Activated naive CD4-positive, alpha-beta T cell (primary cell): ENCODE measurements at places on chromosomes 5 and 9.

DNA sequence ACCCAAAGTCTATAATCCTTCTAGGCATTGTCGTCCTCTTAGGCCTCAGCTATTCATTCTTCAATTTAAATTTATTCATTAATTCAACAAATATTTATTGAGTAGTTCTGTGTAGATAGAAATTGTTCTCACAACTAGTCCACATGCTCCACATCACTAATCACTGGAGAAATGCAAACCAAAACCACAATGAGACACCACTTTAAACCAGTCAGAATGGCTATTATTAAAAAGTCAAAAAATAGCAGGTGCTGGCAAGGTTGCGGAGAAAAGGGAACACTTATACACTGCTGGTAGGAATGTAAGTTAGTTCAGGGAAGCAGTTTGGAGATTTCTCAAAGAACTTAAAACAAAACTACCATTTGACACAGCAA is 51.1 kb upstream of the TNFSF15 start:
- DNase-seq = no peak

GRCh38 chr5:159732220-159732619 is 184.1 kb upstream of the ADRA1B start:
- DNase-seq = no peak

GRCh38 chr9:99037769-99038483 is 67.0 kb upstream of the TGFBR1 start:
- no peak for DNase-seq

DNA sequence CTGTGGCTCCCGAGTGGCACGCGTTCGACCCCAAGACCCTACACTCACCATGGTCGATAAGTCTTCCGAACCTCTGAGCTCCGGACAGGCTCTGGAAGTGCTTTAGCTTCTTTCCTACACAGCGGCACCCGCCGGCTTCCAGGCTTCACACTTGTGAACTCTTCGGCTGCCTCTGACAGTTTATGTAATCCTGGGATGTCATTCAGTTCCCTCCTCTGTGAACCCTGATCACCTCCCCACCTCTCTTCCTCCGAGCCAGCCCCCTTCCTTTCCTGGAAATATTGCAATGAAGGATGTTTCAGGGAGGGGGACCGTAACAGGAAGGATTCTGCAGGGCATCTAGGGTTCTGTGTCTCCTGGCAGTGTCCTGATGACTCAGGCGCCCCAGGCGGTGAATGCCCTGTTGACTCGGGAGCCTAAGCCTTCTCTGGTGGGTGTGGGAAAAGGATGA is at the start of gene CD14:
TSS of gene CD14 (minus strand) at position 155 of the 451 bp plus-strand sequence. CDS start at position 51, 104 bp downstream.
- no peak for DNase-seq

DNA sequence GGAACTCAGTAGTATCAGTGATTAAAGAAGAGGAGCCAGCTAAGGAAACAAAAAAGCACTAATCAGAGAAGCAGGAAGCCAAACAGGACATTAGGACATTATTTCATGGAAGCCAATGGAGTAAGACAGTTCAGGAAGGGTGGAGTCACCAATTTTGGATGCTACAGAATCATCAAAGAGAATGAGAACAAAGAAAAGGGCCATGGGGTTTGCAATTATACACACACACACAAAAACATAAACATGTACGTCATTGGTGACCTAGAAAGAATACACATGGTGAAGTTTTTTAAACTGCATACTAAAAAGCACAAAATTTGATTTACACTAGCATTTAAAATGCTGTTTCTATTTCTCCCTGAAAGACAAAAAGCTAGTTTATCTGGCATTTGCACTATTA is 96.8 kb upstream of the MRPS30 start:
- DNase-seq = no peak

GRCh38 chr5:1952444-1953099 is 69.8 kb upstream of the IRX4 start:
- DNase-seq = no peak

GRCh38 chr9:137241490-137242268 is 592 bp downstream of the TUBB4B start:
- DNase-seq = peak; percentile 50

DNA sequence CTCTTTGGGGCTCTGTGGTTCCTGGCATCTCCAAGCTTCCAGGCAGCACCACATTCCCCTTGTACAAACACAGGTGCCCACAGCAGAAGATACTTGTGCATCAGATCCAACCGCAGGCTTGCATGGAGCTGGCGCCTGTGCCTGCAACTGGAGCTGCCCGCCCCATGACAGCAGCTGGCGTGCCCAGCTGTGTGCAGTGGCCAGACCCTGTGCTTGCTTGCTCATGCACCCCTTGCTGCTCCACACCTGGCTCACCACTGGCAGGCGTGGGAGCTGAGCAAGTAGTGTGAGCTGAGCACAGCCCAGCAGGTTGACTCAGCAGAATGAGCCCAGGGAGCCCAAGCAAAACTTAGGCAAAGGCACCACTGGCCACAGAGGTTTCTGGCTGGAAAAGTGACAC is 84.4 kb upstream of the STARD4 start:
- no peak for DNase-seq

GRCh38 chr9:137077010-137077747 is at the start of gene UAP1L1:
Gene UAP1L1, plus strand, starts transcription at chr9:137077517. Its CDS starts 16 bp downstream, at chr9:137077533.
- peak; percentile 39 for DNase-seq

- DNase-seq = no peak
These were observed 219.4 kb upstream of the TLE4 start for GRCh38 chr9:79352322-79352721.

DNA sequence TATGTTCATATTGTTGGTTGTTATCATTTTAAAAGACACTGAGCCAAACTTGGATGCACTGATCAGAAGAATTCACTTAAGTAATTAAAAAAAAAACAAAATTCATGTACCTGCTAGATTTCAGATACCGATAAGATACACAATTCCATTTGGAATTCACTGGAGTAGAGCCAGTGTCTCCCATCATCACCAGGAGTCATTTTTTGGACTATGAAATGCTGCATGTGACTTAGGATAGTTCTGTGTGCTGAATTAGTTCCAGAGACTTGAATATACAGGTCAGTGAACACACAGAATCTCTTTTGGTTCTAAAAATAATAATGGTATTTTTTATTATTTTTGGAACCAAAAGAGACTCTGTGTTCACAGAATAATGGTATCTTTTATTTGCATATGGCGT is 482.6 kb upstream of the PIK3R1 start:
- no peak for DNase-seq

GRCh38 chr5:80805038-80805437 is 150.3 kb upstream of the DHFR start:
- no peak for DNase-seq

GRCh38 chr5:82222597-82223574 is 55.3 kb downstream of the RPS23 start:
- DNase-seq = no peak

- no peak for DNase-seq
These were observed 67.5 kb upstream of the PIK3R1 start for GRCh38 chr5:68148096-68148495.

DNA sequence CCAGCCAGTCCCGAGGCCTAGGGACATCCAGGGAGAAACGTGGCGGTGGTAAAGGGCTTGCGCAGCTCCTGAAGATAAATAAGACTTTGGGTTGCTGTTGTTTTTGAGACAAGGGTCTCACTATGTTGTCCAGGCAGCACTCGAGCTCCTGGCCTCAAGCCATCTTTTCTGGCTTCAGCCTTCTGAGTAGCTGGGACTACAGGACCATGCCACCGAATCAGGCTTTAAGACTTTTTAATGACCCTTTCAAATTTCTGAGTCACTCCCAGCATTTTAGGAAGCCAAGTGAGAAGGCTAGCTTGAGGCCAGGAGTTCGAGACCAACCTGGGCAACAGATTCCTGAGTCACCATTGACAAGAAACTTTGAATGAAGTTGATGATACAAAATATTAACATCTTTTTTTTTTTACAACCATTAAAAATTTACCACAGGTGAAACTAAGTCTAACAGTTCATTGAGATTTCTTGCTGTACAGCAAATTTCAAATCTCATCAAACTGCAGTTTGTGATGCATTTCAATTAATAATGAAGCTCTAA is 817 bp upstream of the GNE start:
- DNase-seq = no peak

GRCh38 chr9:72203205-72203803 is 54.1 kb downstream of the GDA start:
- no peak for DNase-seq

- DNase-seq = no peak
These were observed 96.2 kb downstream of the HSPA4 start for GRCh38 chr5:133147815-133148567.

- peak; percentile 49 for DNase-seq
These were observed 15.0 kb downstream of the GLIPR2 start for GRCh38 chr9:36151316-36152210.

GRCh38 chr5:23718564-23718963 is 211.2 kb downstream of the PRDM9 start:
- DNase-seq = no peak

DNA sequence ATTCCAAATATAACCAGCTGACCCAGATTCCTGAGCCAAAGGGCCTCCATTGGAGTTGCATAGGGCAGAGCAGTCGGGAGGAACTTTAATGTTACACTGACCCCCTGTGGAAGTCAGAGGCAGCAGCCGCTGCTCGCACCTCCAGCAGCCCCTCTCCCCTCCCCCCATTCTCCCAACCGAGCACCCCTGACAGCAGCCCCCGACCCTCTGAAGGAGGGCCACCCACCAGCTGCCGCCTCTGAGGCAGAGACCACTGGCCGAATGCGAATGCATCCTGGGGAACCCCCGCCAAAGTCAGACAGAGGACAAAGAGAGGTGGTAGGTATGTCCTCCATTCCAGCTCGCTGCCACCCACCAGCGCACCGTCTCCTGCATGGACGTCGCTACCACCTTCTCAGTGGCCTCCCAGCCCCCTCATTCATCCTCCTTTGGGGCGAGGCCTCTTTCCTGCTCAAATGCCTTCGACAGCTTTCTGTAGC is 231.0 kb downstream of the CDK5RAP2 start:
- no peak for DNase-seq

DNA sequence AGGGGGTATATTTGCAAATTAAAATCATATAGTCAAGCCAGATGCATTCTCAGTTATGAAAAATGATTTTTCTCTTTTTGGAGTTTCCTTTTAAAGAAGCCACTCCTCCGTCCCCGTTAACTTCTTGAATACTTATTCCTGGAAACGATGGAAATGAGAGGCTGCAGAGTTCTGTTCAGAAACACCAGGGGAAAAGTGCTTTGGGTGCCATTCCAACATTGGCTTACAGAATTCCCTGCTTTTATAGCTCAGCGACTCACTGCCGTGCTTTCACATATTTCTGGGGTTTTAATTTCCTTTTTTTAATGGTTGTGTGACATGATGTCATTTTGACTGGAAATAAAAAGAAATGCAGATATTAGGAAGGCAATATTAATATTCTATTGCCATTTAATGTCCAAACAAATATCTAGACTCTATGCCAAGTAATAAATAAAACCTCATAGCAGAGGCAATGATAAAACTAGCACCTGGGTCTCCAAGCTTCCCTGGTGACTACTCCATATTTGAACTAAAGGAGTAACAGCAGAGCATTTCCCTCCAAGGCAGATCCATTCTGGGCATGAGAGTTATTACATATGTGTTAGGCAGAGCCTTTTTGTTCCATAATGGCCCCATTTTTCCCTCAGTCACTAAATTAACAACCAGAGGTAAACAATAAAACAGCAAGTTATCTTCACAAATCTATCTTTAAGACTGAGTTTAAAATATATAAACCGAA is 363.4 kb downstream of the EBF1 start:
- no peak for DNase-seq

GRCh38 chr9:127336086-127336485 is 60.9 kb upstream of the SLC2A8 start:
- DNase-seq = no peak

DNA sequence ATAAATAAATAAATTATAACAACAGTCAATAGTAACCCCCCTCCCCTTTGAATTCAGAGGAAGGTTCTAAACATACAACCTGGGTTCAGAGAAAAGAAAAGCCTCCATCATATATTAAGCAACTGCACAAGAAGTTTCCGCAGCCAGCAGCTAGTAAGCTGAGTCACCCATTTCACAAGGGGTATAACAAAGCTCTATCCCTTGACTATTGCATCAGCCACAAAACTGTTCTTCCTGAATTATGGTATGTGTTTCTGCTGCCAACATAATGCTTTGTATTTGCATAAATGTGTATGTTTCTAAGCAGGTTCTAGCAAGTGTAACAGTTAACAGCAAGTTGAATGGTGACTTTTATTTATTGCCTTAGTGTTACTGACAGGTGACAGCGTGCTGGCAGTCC is 6.8 kb upstream of the CEP120 start:
- DNase-seq = no peak

- no peak for DNase-seq
These were observed 26.4 kb upstream of the F2R start for GRCh38 chr5:76689321-76690036.

GRCh38 chr5:67381236-67381880 is 184.8 kb upstream of the CD180 start:
- DNase-seq = no peak

GRCh38 chr9:26216702-26217101 is 538.5 kb upstream of the TUSC1 start:
- DNase-seq = no peak

DNA sequence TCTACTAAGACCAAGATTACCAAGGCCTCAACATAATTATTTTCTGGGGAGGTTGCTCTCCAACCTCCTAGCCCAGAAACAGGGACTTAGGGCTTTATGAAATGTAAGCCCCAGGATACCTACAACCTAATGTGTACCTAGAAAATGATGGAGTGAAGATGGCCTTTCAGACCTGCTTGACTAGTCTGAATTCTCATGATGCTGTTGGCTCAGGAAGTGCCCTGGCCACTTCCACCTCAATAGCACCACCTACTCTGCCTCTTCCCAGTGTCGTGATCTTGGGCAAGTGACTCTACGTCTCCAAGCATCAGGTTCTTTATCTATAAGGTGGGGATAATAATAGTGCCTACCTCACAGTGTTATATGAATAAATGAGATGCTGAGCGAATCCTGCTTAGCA is 57.9 kb upstream of the GARNL3 start:
- no peak for DNase-seq

DNA sequence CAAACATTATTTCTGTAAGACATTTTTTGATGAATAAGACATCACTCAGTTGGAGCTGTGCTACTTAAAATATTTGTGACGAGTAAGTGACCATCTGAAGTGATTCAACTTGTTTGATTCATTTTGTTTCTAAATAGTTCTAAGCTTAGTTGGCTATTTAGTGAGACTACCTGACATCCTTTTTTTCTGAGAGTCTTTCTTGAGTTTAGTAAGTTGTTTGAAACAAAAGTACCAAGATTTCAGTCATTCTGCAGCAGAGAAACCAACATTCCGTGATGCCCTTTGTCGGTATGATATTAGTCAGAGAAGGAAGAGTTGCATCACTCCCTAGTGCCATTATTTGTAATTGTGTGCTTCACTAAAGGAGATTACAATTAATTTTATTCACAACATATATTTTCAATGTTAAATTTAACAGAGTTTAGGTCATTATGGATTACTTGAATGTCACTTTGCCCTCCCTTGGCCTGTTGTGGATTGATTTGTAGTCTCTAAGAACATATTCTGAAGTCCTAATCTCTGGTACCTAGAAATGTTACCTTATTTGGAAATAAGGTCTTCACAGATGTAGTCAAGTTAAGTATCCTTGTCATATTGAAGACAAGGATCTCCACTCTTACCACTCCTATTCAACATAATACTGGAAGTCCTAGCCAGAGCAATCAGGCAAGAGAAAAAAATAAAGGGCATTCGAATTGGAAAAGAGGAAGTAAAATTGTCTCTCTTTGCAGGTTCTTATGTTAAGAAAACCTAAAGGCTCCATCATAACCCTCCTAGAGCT is 212.2 kb downstream of the PCSK1 start:
- no peak for DNase-seq

GRCh38 chr5:151083081-151083676 is 2.3 kb upstream of the TNIP1 start:
- DNase-seq = no peak

GRCh38 chr5:59496524-59497134 is 396.9 kb downstream of the PDE4D start:
- DNase-seq = no peak
